ENCODE measurements at places on chromosomes 12 and 14.

- DNase-seq = no peak
Measured at GRCh38 chr14:33668066-33668465, 282.8 kb downstream of the EGLN3 start.

DNA sequence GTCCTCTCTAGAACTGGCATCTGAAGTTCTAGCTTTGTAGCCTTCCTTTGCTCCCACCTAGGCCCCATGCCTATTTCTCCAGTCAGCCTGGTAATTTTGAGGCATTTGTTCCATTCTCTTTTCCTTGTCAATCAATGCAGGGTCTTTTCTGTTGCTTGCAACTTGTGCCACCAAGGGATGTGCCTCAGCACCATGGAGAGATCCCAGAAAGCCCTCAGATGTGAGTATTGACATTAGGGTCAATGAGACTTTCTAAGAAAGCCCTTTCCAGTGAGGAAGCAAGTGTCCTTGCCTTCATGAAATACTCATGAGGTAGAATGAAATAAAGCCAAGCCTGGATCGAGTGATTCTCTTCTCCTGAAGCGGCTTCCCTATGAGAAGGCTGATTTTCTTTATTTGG lies 213.9 kb downstream of the SLC15A4 start:
- no peak for DNase-seq

DNA sequence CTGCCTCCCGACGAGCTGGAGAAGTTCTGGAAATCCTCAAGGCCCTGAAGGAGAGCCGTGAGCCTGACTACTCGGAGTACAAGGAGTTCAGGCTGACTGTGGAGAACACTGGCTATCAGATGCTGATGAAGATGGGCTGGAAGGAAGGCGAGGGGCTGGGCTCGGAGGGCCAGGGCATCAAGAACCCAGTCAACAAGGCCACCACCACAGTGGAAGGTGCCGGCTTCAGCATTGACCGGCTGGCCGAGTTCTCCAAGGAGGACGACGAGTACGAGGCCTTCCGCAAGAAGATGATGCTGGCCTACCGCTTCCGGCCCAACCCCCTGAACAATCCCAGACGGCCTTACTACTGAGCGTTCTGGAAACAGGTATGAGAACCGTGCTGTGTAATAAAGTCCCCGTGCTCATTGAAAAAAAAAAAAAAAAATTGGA lies 366.1 kb upstream of the ATXN7L3B start:
- no peak for DNase-seq

- DNase-seq = no peak
Measured at GRCh38 chr12:60210756-60211155, 614.9 kb downstream of the SLC16A7 start.

GRCh38 chr14:33879684-33880286 lies 71.1 kb downstream of the EGLN3 start:
- DNase-seq = no peak

- no peak for DNase-seq
Measured at GRCh38 chr12:72272091-72272661, at the start of gene TRHDE. TRHDE (plus strand) TSS chr12:72272370; CDS start chr12:72272644, 274 bp downstream.

DNA sequence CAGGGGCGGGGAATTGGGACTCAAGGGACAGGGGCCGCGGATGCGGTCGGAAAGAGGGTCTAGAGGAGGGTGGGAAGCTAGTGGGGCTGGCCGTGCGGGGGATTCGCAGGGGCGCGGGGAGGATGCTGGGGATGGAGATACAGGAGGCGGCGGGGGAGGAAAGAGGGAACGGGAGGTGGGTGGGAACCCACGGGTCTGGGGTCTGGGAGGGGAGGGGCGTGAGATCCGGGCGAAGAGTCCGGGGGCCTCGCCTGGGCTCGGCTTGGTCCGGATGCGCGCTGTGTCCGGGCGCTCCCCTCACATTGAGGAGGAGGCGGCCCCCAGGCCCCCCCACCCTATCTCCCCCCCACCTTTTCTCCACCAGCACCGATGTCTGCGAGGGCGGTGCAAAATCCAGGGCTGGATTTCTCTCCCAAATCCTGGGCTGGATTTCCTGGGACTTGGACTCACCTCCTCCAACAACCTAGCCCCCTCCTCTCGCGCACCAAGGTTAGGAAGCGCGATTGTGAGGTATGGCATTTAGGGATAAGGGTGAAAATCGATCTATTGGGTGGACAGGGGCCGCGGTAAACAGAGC lies at the start of gene AGAP2:
TSS of gene AGAP2 (minus strand) at position 82 of the 577 bp plus-strand sequence. CDS start 496 bp downstream, outside the sequence.
- DNase-seq = no peak

GRCh38 chr14:96938946-96939345 lies 141.8 kb downstream of the VRK1 start:
- DNase-seq = no peak

GRCh38 chr12:130825771-130826150 lies 13.3 kb downstream of the STX2 start:
- DNase-seq = no peak

- no peak for DNase-seq
Measured at GRCh38 chr14:81884382-81884781, 350.7 kb upstream of the SEL1L start.

GRCh38 chr14:89537911-89538310 lies 120.9 kb upstream of the FOXN3 start:
- DNase-seq = no peak

- DNase-seq = no peak
Measured at GRCh38 chr12:12466157-12466556, 96.5 kb downstream of the DUSP16 start.

- no peak for DNase-seq
Measured at GRCh38 chr12:99223579-99223978, 424.0 kb upstream of the GARIN6 start.

DNA sequence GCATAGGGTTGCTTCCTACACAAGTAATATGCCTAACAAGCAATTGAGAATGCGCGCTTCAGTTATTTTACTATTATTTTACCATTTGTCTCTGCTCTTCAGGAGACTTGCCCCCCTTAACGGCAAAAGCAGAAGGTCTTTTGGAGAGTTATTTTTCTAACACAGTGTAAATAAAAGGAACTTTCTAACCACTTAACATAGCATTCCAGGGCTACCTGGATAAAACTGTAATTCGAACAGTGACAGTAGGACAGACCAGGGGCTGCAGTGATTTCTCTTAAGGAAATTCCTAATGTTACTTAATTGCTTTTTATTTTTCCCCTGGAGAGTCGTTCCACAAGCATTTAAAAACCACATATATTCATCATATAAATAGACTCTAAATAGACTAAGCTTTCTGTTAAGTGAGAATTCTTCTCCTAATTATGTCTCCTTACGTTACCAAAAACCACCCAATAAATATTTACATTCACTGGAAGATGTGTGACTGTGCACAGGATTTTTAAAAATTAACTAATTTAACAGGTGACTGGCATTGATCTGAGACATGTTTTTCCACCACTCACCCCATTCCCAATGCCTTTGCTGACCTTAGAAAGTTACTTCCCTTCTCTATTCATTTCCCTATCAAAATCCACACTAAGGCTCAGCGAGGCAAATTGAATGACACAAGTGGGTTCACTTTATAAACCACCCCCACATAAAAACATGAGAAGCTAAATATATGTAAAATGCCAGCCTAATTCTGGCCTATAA lies 72.4 kb downstream of the RNF34 start:
- no peak for DNase-seq

GRCh38 chr12:60209933-60210332 lies 614.1 kb downstream of the SLC16A7 start:
- no peak for DNase-seq

DNA sequence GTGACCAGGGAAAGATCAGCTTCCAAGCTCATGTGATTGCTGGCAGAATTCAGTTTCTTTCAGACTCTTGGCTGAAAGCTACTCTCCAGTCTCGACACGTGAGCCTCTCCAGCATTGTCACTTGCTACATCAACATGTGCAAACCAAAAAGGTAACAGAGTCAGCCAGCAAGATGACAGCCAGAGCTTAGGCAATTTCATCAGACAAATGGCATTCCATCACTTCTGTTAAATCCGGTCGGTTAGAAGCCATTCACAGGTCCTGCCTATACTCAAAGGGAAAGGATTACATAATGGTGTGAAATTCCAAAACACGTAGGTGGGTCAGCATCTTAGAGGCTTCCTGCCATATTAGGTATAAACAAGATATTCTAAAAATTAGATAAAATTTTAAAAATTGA lies 700.9 kb downstream of the AACS start:
- no peak for DNase-seq

DNA sequence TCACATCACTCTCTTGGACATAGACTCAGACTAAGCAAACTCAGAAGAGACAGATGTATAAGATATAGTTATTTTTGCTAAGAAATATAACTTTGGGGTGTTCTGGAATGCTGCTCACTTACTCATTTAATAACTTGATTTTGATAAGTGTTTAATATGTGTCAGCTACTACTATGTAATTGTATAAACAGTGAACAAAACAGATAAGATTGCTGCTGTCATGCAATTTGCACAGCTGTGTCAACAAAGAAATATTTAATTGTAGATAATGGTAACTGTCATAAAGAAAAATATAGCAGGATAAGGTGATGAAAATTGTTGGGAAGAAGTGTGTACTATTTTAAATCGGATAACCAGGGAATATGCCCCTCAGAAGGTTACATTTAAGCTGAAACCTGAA lies 84.1 kb upstream of the ZDHHC17 start:
- DNase-seq = no peak

DNA sequence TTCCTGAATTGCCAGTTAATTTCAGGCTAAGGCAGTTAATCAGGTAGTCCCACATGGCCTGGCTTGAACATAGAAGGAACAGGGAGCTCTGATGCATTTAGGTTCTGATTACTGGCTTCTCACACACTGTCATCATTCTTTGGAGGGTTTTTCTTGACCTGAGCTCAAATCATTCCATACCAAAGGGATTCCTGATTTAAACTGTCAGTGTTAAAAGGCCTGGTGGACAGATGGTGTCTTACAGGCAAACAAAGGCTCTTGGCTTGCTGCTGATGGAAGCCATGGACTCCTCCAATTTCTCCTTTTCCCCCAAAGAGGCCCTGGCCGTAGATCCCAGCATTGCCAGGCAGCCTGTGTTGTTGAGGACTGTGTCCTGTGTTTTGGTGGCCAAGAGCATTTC lies 30.2 kb downstream of the CACNA1C start:
- DNase-seq = no peak

GRCh38 chr12:127912035-127912665 lies 354.8 kb upstream of the TMEM132C start:
- DNase-seq = no peak

GRCh38 chr12:80412343-80412953 lies 31.6 kb upstream of the PTPRQ start:
- no peak for DNase-seq

DNA sequence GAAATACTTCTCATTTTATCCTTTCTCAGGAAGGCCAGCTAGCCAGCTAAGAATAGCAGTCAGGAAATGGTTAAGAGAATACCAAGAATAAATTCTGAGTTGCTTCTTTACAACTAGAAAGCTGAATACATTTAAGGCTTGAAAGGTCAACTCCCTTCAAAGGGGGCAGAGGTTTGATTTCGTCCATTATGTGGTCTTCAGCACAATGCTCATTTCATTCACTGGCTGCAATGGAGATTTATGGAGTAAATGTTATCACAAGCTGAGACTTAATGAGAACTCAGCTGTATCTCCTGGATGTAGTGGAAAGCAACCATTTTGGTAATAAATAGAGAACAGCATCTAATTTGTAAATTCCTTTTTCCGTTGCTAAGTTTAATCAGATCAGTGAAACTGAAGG lies 265.0 kb upstream of the FKBP4 start:
- DNase-seq = no peak

GRCh38 chr12:30570211-30570890 lies 125.3 kb downstream of the IPO8 start:
- DNase-seq = no peak

GRCh38 chr12:119644930-119645329 lies 23.0 kb upstream of the PRKAB1 start:
- no peak for DNase-seq

GRCh38 chr12:93453633-93454032 lies 11.9 kb upstream of the UBE2N start:
- no peak for DNase-seq

- DNase-seq = no peak
Measured at GRCh38 chr12:121918679-121919038, 267 bp downstream of the CFAP251 start.

GRCh38 chr14:62711351-62712023 lies 333.8 kb downstream of the KCNH5 start:
- DNase-seq = no peak

GRCh38 chr14:75428230-75429104 lies 645 bp downstream of the JDP2 start:
- no peak for DNase-seq

DNA sequence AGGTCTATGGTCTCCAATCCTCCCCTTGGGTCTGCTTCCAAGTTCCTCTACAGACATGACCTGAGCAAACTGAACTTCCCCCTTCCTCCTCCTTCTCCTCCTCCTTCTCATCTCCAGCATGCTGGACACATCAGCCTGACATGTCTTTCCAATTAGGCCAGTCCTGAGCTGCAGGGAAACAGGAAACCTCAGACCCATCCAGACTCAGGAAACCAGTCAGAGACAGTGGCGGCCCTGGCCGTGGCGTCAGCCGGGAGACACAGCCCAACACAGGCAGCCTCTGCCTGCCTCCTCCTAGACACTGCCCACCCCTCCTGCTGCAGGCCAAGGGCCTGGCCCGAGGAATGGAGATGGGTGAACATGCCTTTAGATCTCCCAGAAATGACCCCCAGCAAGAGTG lies 468.8 kb downstream of the BCL11B start:
- DNase-seq = no peak

- no peak for DNase-seq
Measured at GRCh38 chr14:96176811-96177211, 27.8 kb upstream of the BDKRB2 start.

Measured in cortex of kidney (tissue), 1 donor.